ENCODE measurements at places on chromosomes 6 and 20.
A peak's percentile ranks its signal among the peaks of the same experiment; 100 is the strongest.

- H3K36me3 ChIP-seq = no peaks in the 10 kb centered on the region
- no peak overlapping the region for H3K27ac ChIP-seq
- peaks cover 14% of the 10 kb centered on the region for H3K4me1 ChIP-seq
Measured at GRCh38 chr6:1253816-1254215, 58.1 kb upstream of the FOXQ1 start.

DNA sequence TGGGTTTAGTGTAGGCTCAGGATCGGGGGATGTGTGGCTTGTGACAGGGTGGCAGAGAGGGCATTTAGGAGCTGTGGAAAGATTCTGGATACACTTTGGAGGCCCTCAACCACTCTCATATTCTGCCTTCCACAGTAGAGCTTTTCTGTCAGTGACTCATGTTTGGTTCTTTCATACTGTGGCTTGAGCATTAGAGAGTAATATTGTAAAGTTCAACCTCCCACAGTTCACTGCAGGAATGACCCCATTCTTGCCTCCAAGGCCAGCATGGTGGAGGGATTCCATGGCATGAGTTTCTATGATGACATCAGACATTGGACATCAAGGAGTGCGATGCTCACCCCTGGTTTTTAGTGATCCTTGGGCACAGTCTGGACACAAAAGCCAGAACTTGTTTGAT, 50.9 kb downstream of the DTD1 start:
- H3K27ac ChIP-seq = no peak overlapping the region
- H3K4me3 ChIP-seq = no peak overlapping the region
- no peaks in the 10 kb centered on the region for H3K4me1 ChIP-seq
- H3K27me3 ChIP-seq = no peaks in the 10 kb centered on the region
- no peak for DNase-seq

- no peak overlapping the region for H3K27ac ChIP-seq
- H3K36me3 ChIP-seq = no peaks in the 10 kb centered on the region
- DNase-seq = no peak
- H3K4me3 ChIP-seq = peak overlapping the region; percentile 56
Measured at GRCh38 chr6:170459451-170459850, 93.7 kb downstream of the PSMB1 start.

- DNase-seq = no peak
- no peak overlapping the region for H3K27ac ChIP-seq
- no peak overlapping the region for H3K4me3 ChIP-seq
- H3K4me1 ChIP-seq = no peaks in the 10 kb centered on the region
- no peaks in the 10 kb centered on the region for H3K27me3 ChIP-seq
Measured at GRCh38 chr6:140540743-140541142, 1166.3 kb upstream of the CITED2 start.

- no peak overlapping the region for H3K4me3 ChIP-seq
- H3K4me1 ChIP-seq = no peaks in the 10 kb centered on the region
- H3K36me3 ChIP-seq = no peaks in the 10 kb centered on the region
- H3K27ac ChIP-seq = no peak overlapping the region
- H3K27me3 ChIP-seq = no peaks in the 10 kb centered on the region
Measured at GRCh38 chr6:45045253-45045601, 282.9 kb upstream of the RUNX2 start.

GRCh38 chr20:63861981-63862901, 943 bp downstream of the ABHD16B start:
- peaks cover 38% of the 10 kb centered on the region for H3K4me1 ChIP-seq
- no peak for DNase-seq
- H3K36me3 ChIP-seq = peaks cover 10% of the 10 kb centered on the region
- H3K27me3 ChIP-seq = no peaks in the 10 kb centered on the region

DNA sequence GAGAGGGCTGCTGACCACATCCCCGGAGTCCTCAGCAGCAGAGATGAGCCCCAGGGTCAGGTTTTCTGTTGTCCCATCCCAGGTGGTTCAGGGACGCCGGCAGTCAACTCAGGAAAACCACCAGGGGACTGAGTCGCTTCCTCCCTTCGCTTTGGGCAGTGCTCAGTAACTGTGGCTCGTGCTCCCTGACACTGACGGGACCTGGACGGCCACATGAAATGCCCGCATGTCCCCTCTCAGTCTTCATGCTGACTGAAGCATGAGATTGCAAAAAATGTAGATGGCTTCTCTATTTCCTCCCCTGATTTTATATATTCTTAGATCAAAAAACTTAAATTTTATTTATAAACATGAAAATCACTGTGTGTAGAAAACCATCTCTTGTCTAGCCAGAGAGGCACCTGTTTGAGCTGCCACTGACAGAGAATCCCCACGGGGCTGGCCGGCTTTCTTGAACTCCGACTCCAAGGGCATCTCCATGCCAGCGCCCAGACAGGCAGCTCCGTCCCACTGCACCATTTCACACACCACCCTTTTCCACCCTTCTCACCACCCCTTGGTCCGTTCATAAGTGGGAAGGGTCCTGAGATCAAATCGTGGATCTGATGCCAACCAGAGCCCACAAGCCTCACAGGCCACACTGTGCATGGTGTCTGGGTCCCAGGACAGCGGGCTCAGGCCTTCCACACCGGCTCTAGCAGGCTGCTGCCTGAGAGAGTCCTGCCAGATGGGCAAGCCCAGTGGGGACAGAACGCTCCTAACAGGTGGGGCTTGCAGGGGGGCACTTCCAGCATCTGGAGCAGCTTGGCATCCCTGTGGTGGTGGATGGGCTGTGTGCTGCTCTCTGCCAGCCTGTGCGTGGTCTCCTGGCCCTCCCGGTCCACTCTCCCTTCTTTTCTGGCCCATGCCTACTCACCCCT, 98.2 kb downstream of the SMOC2 start:
- peaks cover 10% of the 10 kb centered on the region for H3K4me1 ChIP-seq
- no peaks in the 10 kb centered on the region for H3K27me3 ChIP-seq
- no peaks in the 10 kb centered on the region for H3K36me3 ChIP-seq
- no peak overlapping the region for H3K4me3 ChIP-seq
- DNase-seq = no peak

GRCh38 chr6:109229536-109229935, 134.2 kb downstream of the CEP57L1 start:
- no peaks in the 10 kb centered on the region for H3K36me3 ChIP-seq
- peaks cover 4% of the 10 kb centered on the region for H3K4me1 ChIP-seq
- no peak for DNase-seq
- H3K27ac ChIP-seq = peak overlapping the region; percentile 51
- no peaks in the 10 kb centered on the region for H3K27me3 ChIP-seq
- H3K4me3 ChIP-seq = no peak overlapping the region
